ENCODE measurements at places on chromosomes 1 and 21.

- DNase-seq, result no peak
Measured at GRCh38 chr1:77524038-77524437, 158.4 kb downstream of the ZZZ3 start.

GRCh38 chr21:42062236-42063022 is 8.7 kb upstream of the UMODL1 start:
- no peak for DNase-seq

- peak; percentile 76 for DNase-seq
Measured at GRCh38 chr1:60924964-60925798, 157.2 kb upstream of the NFIA start.

GRCh38 chr1:150148837-150149270 is 862 bp upstream of the PLEKHO1 start:
- no peak for DNase-seq

DNA sequence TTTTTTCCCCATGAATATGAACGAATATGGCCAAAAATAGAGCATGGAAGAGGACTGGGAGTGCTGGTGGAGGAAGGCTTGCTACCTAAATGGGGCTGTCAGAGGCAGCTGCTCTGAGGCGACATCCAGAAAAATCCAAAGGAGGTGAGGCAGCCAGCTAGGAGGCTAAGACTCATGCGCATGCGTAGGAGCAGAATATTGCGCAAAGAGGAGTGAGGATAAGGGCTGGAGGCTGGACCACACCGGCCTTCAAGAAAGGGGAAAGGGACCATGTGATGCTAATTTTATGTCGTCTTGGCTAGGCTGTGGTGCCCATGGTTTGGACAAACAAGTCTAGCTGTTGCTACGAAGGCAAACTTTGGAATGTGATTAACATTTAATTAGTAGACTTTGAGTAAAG is 30.5 kb downstream of the HEYL start:
- no peak for DNase-seq

- no peak for DNase-seq
Measured at GRCh38 chr1:81560629-81561028, 240.1 kb upstream of the ADGRL2 start.

DNA sequence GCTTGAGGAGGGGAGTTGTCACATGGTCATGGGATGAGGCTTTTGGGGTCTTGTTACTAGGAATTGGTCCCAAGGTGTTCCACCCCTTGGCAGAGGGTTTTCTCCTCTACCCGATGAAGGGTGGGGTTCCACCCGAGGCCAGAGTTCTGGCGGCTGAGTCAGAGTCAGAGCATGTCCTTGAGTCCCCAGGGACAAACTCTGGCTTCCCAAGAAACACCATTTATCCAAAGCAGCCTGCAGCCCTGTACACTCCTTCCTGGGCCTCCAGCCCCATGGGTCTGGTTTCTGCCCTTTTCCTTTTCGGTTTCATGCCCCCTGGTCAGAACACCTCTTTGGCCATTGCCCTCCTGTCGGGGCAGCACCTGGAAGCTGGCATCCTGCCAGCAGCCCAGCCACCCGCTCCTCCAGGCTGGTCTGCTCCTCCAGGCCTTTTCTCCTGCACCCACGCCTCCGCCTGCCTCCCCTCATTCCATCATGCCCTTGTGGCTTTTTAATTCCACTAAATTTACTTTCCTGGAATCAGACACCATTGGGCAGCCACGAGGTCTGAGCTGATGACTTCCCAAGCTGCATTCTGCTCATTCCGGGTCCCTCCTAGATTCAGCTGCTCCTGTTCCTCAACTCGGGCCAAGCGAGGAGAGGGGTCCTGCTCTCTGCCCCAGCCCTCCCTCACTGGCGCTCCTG is 301.7 kb upstream of the VAMP3 start:
- DNase-seq, result peak; percentile 50

DNA sequence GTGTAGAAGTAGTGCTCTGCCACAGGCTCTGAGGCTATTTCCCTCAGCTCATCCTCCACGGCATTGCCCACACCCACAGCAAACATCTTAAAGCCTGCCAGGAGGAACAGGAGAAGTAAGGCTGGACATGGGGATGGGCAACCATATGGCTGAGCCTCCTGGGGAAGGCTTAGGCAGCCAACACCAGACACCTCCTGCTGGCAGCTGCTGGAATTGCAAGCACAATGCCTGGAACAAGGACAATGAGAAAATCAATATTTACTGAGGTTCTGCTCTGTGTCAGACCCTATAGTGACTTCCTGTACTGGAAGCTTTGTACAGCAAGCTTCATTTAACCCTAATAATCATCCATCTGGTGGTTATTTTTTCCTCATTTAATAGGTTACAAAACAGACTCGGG is 8.2 kb downstream of the MATN1 start:
- no peak for DNase-seq

DNA sequence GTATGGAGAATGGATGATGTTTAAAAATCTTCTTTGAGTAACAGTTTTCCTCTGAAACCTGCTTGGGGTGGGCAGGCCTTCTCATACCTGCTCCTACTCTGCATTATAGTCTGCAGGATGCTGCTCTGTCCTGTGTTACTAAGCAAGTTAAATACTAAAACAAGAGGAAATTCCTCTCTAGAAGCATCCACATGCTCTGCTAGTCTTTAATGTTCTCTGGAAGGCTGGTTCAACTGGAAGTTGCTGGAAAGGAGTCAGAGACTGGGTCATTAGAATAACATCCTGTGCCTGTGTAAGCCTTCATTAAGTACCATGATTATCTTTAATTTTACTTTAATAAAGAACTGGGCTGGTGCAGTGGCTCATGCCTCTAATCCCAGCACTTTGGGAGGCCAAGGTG is 5.8 kb downstream of the SELP start:
- no peak for DNase-seq

DNA sequence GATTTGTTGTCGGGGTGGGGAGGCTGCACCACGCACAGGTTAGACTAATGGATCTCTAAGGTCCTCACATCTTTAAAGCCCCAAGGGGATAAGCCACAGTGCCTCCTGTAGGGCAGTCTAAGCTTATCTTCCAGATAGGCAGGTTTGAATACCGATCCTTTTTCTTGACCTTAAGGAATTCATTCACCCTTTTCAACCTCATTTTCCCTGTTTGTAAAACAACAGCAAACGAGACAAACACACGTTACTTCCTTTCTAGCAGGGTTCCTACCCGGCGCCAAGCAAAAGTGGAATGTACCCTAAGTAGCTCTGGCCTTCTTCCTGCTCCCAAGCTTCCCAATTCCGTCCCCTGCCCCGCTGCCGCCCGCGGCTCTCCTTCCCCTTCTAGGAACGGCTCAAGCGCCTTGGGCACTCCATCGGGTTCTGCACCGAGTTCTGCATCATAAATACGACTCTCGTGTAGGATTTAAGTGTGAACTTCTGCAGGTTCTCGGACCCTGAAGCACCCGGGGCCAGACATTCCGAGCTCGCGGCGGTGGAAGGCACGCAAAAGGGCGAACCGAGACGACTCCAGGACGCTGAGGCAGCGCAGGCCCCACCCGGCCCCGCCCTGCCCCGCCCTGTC is 548 bp upstream of the CDC20 start:
- DNase-seq, result peak; percentile 45

DNA sequence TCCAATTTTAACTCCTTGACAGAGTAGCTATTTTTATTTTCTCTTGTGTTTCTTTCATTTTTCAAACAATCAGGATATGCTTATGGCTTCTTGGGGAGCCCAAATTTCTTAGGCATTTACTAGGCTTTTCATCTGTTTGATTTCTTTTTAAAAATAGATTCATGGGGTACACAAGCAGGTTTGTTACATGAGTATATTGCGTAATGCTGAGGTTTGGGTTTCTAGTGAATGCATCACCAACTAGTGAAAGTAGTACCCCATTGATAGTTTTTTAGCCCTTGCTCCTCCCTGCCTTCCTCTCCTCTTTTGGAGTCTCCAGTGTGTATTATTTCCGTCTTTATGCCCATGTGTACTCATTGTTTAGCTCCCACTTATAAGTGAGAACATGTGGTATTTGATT is 190.7 kb downstream of the CENPF start:
- DNase-seq, result no peak

DNA sequence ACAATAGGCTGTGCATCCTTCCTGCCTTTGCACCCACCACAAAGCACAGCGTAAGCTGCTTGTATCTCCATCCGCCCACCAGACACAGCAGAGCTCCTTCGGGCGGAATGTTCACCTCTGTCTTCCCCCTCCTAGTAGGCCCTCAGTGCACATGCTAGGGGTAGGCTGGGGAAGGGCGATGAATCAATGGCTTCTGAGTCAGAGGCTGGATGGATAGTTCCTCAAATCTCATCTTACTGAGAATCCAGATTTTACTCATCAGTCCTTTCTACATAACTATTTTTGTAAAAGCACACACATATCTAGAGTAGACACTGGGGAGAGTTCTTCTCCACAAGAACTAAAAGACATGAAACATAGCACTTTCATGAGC is 73.8 kb downstream of the BCAR3 start:
- no peak for DNase-seq

- DNase-seq, result no peak
Measured at GRCh38 chr1:208065862-208066261, 154.9 kb upstream of the CD34 start.

DNA sequence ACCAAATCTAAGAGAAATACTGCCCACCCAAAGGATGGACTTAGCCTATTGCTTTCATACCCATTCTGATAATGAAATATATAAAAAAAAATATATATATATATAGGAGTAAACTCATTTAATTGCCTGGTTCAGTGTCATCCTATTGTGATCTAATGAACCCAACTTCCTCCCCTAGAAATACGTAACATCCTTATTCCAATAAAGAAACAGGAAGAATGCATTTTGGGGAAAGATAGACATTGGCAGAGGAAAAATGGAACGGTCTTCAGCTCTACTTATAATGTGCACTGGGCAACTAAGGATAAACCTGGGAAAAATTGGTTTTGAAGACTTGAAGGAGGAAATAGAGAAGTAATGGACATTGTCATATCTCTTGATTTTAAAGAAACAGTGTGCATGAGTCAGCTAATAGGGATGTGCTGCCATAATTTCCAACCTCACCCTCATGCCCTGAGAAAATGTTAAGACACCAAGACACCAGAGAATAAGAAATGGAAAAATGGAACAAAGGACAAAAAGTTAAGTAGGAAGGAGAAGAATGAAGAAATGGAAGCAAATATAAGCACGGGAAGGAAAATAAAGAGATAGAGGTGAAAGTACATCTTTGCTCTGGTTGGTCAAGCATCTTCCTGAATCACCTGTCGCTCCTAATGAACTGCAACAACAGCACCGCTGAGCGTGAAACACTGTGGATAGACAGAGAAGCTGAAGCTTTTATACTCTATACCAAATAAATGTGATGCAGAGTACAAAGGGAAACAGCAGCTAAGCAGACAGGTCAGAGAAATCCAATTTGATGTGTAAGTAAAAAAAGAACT is 5.4 kb downstream of the UBR4 start:
- no peak for DNase-seq

- DNase-seq, result no peak
Measured at GRCh38 chr1:98706173-98706843, 44.8 kb downstream of the SNX7 start.

GRCh38 chr1:15524021-15524282 is at the start of gene CASP9:
CASP9 (minus strand) TSS chr1:15524215; CDS start chr1:15524200, 15 bp downstream.
- no peak for DNase-seq

DNA sequence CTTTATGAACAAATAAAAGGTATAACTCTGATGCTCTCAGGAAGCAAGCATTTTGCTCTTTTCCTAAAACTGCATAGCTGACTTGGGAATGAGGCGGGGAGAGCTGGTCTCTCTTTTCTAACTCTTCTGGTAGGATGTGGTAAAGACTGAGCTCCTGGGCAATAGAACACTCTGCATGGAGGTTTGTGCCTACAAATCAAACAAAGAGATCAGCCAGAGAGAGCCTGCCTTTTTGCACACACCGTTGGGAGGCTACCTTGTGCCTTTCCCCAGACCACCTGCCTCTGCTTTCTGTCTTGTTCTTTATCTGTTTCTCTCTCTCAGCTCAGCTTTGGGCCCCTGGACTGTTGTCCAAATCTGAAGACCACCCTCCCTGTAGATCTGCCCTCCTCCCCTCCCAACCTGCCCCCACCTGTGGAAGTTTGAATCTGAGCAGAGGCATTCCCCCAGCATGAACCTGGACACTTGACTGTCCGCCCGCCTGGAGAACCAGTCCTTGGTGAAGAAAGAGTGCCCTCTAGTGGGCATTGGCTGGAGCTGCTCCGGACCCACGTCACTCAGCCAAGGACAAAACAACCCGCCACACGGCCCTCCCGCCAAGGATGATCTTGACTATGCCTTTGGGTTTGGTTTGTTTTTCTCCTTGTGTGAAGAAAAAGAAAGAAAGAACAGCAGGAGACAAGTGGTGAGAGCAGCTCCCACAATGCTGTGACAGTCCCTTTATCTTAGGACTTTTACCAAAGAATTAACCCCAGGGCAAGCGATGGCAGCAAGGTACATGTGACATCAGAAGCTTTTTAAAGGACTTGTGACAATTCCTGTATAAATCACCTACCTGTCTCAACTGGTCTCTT is 228.2 kb downstream of the PBX1 start:
- DNase-seq, result peak; percentile 58

- DNase-seq, result no peak
Measured at GRCh38 chr1:158140764-158141192, 39.9 kb upstream of the CD1D start.

- DNase-seq, result no peak
Measured at GRCh38 chr1:232291261-232291660, 338.7 kb downstream of the SIPA1L2 start.

GRCh38 chr21:36647279-36648093 is 51.4 kb upstream of the SIM2 start:
- DNase-seq, result no peak

DNA sequence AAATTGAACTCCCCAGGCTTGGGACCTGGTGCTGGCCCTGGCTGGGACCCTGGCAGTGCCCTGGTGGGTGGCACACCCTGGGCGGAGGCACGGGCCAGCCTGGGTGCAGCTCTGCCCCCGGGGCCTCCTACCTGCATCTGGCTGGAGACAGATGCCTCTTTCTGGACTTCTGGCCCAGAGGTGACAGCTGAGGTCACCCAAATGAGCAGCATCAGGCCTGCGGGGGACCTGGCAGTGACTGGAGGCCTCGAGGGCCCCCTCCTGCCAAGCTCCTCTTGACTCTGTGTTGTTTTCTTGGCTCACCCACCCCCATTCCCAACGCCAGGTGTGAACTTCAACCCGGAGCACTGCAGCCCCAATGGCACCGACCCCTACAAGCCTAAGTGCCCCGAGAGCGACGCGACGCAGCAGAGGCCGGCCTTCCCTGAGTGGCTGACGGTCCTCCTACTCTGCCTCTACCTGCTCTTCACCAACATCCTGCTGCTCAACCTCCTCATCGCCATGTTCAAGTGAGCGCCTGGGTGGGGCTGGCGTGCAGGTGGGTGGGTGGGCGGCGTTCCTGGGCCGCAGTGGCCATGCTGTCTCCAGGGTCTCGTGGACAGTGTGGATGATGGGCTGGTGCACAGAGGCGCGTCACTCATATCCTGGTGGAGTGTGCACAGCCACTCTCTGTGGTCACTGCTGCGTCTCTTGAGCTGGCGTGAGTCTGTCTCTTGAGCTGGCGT is 41.6 kb upstream of the LRRC3 start:
- no peak for DNase-seq

- DNase-seq, result no peak
Measured at GRCh38 chr1:40404670-40405462, 31.3 kb downstream of the SMAP2 start.

DNA sequence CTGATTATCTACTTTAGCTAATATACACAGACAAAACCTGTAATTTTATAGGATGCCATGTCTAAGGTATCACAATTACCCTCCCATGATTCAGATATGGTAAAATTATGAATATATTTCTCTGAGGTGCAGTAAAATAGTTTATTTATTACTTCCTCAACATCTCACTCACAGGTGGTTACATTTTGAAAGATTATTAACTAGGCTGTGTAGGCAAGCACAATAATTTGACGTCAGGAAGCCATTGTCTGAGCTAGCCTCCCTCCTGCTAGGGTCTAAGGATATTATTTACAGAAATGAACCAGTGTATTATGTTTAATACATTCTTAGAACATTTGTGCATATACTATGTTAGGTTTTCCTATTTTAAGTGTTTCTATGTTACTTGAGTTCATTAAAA is 69.9 kb upstream of the ADGRL2 start:
- DNase-seq, result no peak
